ENCODE measurements at places on chromosomes 16 and 17.

GRCh38 chr17:8192070-8192815, 2.3 kb upstream of the BORCS6 start:
- DNase-seq = peak; percentile 89

GRCh38 chr16:65469116-65469515, 347.3 kb upstream of the CDH11 start:
- no peak for DNase-seq

DNA sequence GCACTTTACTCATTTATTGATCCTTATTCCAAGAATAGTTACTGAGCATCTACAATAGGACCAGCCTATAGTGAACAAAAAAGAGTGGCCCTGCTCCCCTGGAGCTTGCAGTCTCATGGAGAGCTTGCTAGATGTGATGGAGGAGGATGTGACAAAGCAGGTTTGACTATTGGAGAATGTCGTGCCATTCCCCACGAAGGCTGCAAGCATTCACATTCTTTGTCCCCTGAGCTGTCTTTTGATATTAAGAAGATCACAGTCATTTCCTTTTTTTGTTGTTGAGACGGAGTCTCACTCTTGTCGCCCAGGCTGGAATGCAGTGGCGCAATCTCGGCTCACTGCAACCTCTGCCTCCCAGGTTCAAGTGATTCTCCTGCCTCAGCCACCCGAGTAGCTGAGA, 115.0 kb upstream of the ADAMTS18 start:
- no peak for DNase-seq

- no peak for DNase-seq
Observed at GRCh38 chr17:78550464-78550863, 26.7 kb downstream of the DNAH17 start.

DNA sequence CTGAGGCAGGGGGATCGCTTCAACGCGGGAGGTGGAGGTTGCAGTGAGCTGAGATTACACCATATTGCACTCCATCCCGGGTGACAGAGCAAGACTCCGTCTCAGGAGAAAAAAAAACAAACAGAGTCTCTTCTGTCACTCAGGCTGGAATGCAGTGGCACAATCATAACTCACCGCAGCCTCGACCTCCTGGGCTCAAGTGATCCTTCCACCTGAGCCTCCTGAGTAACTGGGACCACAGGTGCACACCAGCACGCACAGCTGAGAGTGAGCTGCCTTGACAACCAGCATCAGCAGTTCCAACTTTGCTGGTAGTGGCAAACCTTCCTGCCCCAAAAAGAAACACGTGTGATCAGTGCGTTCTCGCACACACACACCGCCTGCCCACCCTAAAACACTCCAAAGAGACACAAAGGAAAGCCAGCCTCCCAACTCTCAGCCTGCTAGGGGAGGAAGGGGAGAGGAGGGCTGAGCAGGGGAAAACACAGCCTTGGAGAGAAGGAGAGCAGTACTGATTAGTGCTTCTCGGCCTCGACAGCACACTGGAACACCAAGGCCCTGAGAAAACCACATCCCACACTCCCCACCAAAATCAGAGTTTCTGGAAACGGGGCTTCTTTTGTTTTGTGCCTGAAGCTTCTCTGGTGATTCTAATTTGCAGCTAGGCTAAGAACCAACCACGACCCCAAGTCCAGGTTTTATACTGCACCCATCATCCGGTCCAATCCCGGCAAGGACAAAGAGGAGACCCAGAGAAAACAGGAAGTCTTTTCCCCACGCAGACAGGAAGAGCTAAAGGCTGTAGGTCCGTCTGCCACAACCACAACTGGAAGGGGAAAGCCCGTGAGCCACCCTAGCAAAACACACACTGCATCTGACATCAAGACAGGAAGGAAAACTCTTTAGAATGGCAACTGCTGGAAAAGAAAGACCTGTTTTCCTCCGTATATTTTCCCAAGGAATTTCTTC, 28.8 kb downstream of the ZCCHC14 start:
- DNase-seq = no peak

GRCh38 chr17:77829843-77830799, 128.4 kb upstream of the TNRC6C start:
- peak; percentile 60 for DNase-seq

DNA sequence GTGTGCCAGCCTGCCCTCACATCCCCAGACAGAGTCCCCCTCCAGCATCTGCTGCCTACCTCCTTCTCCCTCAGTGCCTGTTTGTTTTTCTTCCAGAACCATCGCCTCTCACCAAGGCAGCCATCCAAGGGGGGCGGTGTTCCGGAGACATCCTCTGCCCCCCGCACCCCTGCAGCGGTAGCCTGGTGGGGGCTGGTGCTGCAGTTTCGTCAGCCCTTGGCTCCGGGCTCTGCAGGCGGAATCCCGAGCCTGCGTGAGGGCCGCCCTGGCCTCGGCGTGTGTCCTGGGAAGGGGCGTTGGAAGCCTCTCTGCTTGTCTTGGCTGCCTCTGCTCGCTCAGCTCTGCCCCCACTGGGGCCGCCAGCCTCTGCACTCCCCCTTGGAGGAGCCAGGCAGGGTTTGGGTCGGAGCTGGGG, 126.0 kb upstream of the CIBAR2 start:
- no peak for DNase-seq

- DNase-seq = no peak
Observed at GRCh38 chr17:40298726-40299125, 10.3 kb upstream of the RARA start.

DNA sequence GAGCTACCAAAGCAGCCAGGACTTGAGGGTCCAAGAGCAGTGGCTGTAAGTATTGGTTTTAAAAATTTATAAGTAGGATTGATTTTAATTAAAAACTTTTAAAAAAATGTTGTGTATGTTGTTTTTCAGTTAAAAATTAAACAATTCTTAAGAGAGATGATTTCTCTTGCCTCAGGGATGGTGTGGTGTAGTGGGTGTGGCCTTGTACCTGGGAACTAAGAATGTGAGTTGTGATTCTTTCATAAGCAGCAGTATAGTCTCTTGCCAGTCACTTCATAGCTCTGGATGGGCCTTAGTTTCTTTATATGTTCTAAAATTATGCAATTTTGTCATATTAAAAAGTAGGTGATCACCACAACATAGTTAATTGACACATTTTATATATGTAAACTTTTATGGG, 99.5 kb downstream of the FTO start:
- DNase-seq = no peak

DNA sequence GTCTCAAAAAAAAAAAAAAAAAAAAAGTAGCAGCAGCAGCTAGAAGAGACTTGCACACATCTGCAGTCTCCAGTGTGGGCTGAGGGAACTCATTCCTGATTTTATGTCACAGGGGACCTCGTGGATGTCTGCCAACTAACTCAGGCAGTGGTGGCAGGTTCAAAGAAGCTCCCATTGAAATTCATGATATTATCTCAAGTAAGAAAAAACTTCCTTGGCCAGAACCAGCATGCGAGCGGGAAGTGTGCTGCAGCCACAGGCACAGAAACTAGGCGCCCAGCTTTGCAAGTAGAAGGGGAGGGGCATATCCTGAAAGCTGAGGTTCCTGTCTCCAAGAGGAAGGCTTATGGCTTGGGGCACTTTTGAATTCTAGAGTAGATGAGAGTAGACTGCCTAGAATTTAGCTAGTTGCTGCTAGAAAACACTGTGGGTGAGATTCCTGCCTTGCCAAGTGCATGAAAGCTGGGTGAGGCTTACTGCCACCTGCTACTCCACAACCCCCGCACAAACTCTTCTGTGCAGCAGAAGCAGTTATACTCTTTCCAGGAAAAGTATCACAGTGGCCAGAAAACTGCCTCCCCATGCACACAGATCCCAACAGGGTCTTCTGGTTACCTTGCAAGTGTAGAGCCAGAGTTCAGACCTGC, 603.8 kb upstream of the CA10 start:
- no peak for DNase-seq

DNA sequence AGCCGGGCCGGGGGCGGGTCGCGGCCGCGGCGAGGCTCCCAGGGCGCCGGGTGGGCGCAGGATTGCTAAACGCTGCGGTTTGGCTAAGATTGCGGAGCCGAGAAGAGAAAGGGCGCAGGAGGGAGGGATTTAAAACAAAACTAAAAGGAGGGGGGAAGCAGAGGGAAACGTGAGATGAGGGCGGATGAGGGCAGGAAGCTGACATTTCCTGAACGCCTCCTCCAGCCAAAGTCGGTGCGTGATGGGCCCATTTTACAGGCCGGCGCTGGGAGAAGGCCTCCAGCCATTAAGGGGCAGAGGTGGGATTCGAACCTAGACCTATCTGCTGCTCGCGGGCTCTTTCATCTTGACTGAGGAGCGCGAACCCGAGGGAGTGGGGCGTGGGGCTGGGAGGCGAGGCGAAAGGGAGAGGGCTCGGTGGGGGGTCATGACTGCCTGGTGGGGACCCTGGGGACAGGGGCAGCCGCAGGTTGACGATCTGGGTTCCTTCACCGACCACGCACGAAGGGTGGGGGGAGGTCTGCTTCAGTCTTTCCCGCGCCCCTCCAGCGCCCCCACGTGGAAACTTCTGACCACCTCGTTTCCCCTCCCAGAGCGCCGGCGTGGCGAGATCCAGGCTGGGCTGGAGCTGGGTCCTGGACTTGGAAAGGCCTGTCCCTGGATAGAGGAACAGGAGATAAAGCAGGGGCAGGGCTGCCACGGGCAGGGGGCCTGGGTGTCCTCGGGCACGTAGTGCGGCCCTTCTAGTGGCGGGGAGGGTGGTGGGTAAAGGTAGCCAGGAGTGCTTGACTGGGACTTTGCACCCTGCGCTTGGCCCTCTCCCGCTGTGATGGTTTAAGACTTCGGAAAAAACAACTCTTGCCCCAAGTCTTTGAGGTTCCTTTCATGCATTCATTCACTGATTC, 3.8 kb upstream of the TAC4 start:
- DNase-seq = peak; percentile 75

- no peak for DNase-seq
Observed at GRCh38 chr17:47012457-47012856, 33.4 kb upstream of the RPRML start.

GRCh38 chr17:79065105-79065670, 9.4 kb upstream of the ENGASE start:
- DNase-seq = no peak

GRCh38 chr16:11306997-11307638, 26.0 kb upstream of the PRM1 start:
- no peak for DNase-seq

DNA sequence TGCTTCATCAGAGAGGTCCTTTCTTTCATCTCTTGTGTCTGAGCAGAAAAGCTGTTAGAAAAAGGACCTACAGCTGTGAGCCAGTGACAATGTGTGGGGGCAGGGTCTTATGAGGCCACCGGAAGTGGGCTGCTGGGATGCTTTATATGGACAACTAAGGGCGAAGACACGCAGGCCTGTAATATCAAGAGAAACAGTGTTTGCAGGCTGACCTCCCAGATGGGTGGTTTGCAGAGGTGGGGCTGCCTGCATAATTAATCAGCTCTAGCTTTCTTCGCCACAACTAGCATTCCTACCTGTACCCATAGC, 30.4 kb upstream of the SALL1 start:
- no peak for DNase-seq

- no peak for DNase-seq
Observed at GRCh38 chr16:47888734-47889133, 267.1 kb downstream of the ABCC12 start.

DNA sequence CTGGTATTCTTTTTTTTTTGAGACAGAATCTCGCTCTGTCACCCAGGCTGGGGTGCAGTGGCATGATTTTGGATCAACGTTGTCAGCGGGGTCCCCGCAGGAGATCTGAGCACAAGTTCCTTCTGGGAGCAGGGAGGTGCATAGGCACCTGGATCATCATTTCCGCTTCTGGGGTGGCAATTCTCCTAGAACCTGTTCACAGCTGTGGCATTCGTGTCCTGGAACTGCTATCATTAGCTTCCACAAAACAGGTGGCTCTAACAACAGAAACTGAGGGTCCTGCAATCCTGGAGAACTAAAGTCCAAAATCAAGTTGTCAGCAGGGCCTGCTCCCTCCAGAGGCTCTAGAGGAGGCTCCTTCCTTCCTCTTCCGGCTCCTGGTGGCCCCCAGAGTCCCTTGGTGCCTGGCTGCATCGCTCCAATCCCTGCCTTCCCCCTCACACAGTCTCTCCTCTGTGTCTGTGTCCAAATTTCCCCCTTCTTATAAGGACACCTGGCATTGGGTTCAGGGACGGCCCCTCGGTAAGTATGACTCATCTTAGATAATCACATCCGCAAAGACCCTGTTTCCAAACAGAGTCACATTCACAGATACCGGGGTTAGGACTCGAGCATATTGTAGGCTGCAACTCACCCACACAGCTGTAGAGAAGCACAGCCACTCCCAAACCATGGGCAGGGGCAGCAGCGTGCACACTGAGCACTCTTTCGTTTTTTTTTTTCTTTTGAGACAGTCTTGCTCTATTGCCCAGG, 43.5 kb upstream of the KLHDC4 start:
- no peak for DNase-seq

- DNase-seq = peak; percentile 36
Observed at GRCh38 chr16:872436-873242, 72.1 kb upstream of the GNG13 start.

- no peak for DNase-seq
Observed at GRCh38 chr17:78919861-78920450, 5.2 kb downstream of the TIMP2 start.

- no peak for DNase-seq
Observed at GRCh38 chr16:76268824-76269223, 8.4 kb upstream of the CNTNAP4 start.

GRCh38 chr16:928526-928925, 42.3 kb downstream of the LMF1 start:
- DNase-seq = no peak

DNA sequence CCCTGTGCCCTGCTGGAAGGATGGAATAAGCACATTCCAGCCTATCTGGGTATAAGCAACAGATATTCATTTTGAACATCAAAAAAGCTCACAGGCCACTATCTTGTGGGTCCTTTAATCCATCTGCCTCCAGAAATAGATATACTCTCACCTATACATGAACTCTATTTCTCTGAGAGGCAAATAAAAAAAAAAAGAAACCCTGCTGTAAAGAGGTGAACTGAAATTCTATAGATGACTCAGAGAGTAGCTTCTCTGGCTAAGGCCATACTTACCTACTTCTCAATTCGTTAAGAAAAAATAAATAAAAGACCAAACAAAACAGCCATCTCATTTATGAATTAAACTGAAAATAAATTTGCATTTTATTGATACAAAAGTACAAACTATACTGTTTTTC, 86.3 kb downstream of the DYNLRB2 start:
- DNase-seq = no peak

- DNase-seq = no peak
Observed at GRCh38 chr16:72877374-72878028, 170.4 kb downstream of the ZFHX3 start.

DNA sequence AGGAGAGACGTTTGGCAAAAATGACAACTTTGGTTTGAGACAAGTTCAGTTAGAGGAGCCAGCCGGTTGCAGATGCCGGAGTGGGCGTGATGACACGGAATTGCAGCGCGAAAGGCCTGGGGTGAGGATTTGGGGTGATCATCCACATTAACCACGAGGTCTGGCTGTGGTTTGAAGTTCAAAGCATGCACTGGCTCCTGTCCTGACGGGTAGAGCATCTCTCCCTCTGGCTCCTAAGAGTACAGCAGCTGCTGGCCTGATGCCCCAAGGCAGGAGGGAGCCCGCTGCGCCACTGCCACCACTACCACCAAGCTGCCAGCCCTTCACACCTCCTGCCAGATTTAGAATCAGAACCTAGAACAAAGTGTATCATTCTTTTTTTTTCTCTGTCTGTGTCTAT, 3.7 kb downstream of the RHBDL3 start:
- no peak for DNase-seq
